ENCODE measurements at places on chromosomes 7 and 10. TPM values are rescaled to one million over a fixed set of nuclear protein-coding genes. Genes with fewer than 3 reads are reported as not detected.

DNA sequence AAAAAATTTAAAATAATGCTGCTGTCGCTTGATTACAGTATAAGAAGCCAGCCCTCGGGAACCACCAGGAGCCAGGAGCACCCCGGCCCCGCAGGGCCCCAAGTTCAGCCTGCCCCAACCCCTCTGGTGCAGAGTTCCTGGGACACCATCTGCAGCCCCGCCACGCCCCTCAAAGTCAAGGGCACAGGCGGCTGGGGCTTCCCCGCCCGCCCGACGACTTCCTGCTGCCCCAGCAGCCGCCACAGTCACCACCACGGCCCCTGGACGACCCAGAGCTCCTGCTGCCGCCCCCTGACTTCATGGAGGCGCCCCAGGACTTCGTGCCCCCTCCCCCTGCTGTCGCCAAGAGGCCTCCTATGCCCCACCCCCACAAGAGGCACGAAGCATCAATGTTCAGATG is 103.6 kb upstream of the PDSS1 start:
- no peak for DNase-seq

GRCh38 chr10:53836638-53837037 is 964.4 kb downstream of the PCDH15 start:
- DNase-seq: no peak

GRCh38 chr7:128007303-128007680 is 23.9 kb downstream of the LRRC4 start:
- no peak for DNase-seq

SEC61G gene
- total RNA-seq: 764 TPM
